ENCODE measurements at places on chromosomes 11 and 22.

DNA sequence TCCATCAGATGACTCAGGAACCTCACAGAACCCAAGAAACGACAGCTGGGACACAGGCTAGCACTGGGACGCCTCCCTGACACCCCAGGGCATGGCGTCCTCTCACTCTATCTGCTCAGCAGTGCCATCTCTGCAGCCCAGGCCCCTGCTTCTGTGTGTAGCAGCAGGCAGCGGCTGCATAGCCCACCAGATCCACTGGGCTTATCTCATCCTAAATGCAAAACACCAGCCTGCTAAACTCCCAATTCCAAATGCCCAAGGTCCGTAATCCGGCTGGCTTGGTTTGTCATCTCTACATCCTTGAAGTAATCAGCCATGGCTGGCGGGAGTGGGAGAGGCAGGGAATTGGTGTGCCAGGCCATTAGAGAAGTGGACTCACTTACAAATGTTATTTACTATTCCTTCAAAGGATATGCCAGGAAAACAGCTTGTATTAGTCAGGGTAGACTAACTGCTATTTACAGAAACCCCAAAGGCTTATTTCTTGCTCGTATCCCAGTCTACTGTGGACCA is 30.7 kb downstream of the SPATA19 start:
- DNase-seq = no peak

DNA sequence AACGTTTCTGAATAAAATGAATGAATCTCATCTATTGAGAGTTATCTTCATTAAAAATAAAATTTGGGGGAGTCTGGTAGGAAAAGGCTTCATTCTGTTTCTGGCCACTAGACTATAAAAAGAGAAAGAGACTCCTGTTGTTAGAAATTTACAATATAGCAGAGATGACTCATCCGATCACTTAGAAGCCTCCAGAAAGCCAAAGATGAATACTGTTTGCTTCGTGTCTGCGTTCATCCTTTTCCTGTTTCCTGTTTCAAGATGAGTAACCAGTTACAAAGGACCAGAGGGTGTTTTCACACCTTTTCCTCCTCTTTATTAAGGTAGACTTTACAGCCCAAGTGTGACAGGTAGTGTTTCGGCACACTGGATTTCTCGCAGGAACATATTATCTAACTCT is 1120.7 kb downstream of the LRRC4C start:
- no peak for DNase-seq

GRCh38 chr11:8020244-8020597 is 33.1 kb downstream of the EIF3F start:
- no peak for DNase-seq

GRCh38 chr11:39459606-39460005 is 1999.8 kb downstream of the LRRC4C start:
- no peak for DNase-seq

GRCh38 chr11:44876906-44877305 is 73.8 kb downstream of the TP53I11 start:
- DNase-seq = no peak

- DNase-seq = no peak
Measured at GRCh38 chr22:27873472-27873871, 45.6 kb downstream of the PITPNB start.

GRCh38 chr11:124605719-124606118 is 5.5 kb upstream of the PANX3 start:
- no peak for DNase-seq

- peak; percentile 58 for DNase-seq
Measured at GRCh38 chr11:8006349-8006977, 19.3 kb downstream of the EIF3F start.

DNA sequence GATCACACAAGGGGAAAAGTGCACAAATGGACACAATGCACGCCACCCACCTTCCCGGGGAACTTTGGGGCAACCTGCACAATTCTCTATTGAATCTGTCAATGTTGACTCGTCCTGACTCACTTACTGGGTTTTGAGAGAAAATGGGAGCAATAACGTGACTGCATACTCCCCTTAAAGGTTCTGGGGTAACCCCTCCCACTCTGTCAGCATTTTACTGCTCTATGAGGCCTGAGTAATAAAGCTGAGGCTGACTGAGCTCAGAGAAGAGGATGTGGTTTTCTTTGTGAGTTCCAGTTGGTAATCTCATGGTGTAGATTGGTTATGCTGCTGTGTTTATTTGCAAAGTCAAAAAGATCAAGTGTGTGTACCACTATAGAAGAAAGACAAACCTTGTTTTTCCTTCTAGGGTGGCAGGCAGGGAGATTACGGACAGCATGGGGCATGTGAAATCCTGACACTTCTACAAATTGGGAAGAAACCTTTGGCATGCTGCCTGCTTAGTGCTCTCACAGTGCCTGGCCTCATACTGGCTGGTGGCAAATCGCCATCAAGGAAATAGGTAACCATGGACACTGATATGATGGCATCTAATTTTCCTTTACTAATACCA is 16.1 kb upstream of the APOA1 start:
- DNase-seq = no peak

DNA sequence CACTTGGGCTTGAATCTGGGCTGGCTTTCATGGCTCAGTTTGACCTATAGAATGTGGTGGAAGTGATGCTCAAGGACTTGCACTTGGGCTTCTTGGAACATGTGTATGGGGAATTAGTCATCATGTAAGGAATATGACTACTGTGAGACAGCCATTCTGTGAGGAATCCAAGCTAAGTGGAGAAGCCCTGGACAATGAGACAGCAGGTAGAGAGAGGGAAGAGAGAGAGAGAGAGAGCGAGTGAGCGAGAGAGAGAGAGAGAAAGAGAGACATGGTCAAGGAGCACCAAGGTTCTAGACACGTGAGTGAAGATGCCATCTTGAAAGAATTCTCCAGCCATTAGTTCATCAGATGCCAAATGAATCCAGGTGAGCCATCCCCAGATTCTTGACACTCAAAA is 261.6 kb upstream of the SORL1-AS1 start:
- no peak for DNase-seq

DNA sequence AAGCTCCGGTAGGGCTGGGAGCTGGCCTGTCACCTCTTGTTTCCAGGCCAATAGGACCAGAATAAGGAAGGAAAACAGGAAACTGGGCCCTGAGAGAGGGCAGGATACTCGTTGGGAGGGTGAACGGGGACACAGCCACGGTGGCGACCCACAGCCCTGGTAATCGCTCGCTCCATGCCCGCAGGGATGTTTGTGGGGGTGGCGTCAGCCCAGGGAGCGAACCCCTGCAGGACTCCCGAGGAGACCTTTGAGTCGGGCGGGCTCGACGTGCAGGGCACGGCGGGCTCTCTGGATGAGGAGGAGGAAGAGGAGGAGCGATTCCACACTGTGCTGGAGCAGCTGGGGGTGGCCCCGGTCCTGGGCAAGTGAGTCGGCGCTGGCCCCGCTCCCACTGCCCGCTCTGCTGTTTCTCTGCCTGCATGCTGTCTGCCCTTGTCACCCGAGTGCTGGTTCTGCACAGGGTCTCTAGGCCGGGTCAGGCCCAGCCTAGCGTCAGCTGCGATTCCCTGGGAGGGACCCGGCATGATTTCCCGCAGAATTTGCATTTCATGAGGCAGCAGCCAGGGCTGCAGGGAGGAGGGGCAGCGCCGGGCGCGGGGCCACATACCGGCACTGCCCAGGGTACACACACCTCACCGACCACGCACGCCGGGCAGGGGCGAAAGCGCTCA is 1.6 kb downstream of the CRACR2B start:
- no peak for DNase-seq

DNA sequence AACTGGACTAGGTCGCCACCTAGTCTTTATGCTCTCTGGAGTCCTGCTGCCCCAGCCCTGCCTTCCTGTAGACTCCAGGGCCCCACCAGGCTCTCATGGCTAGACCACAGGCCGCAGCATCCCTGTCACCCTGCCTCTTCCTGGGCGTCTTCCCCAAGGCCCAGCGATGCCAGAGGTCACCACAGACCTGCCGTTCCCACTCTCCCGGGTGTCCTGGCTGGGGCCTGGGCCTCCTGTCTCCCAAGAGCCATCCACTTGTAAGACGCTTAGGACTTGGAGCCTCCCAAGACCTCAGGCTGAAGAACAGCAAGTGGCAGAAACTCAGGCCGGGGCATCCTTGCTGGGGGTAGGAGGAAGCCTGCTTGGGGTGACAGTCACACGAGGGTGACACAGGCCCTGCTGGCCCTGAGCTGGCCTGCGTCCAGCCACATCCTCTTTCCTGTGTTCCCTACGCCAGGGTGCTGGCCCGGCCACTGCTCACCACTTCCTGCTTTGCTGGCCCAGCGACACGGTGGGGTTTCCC is 2.0 kb upstream of the TCIRG1 start:
- no peak for DNase-seq

GRCh38 chr22:19358195-19358594 is 66.7 kb upstream of the CLTCL1 start:
- no peak for DNase-seq

GRCh38 chr11:119691020-119691666 is 37.9 kb downstream of the NECTIN1 start:
- no peak for DNase-seq

GRCh38 chr22:46087816-46088277 is 62.5 kb upstream of the PPARA start:
- no peak for DNase-seq

GRCh38 chr22:24039046-24039445 is 27.9 kb downstream of the CABIN1 start:
- no peak for DNase-seq

- DNase-seq = no peak
Measured at GRCh38 chr22:36641902-36642640, 61.5 kb downstream of the CACNG2 start.

DNA sequence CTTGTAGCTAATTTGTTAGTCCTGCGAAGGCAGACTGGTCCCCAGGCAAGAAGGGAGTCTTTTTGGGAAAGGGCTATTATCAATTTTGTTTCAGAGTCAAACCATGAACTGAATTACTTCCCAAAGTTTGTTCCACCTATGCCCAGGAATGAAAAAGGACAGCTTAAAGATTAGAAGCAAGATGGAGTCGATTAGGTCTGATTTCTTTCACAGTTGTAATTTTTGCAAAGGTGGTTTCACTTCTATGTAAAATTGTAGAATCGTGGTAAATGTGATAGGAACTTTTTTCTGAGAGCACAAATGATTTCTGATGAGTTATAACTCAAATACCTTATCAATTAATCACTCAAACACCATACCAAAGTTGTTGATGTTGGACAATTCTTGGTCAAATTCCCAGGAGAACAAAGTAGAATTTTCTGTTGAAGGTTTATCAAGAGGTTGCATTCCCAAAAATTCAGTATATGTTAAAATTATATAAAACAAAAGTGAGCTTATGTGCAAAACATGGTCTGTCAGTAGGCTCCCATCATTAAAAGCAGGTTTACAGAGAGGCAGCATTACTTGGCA is 2.9 kb upstream of the CTSC start:
- DNase-seq = no peak

All from mesothelial cell of epicardium (in vitro differentiated cells).